ENCODE measurements at places on chromosomes 5 and 9. TPM values are rescaled to one million over a fixed set of nuclear protein-coding genes. Genes with fewer than 3 reads are reported as not detected.

SPINK5 gene
- 0.13 TPM for total RNA-seq

GLRA1 gene
- not detected for total RNA-seq

C9orf153 gene
- total RNA-seq: 0.38 TPM

CLIC3 gene
- total RNA-seq: not detected

SH2D3C gene
- total RNA-seq: 100 TPM

FOXD4L4 gene
- 0.13 TPM for total RNA-seq

Measured in dermis microvascular lymphatic vessel endothelial cell (primary cell).